ENCODE measurements at places on chromosomes 2 and 18.

- DNase-seq: peak; percentile 1
These were observed 108.7 kb downstream of the UXS1 start for GRCh38 chr2:106085181-106085940.

DNA sequence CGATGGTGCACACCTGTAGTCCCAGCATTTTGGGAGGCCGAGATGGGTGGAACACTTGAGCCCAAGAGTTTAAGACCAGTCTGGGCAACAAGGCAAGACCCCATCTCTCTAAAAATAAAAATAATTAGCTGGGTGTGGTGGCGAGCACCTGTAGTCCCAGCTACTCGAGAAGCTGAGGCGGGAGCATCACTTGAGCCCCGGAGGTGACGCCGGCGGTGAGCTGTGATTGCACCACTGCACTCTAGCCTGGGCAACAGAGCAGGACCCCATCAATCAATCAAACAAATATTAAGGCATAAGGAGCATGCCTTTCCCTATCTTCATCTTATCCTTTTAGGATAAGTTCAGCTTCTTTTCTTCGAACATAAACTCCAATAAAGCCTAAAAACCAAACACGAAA is 1.1 kb downstream of the WDSUB1 start:
- DNase-seq: no peak

DNA sequence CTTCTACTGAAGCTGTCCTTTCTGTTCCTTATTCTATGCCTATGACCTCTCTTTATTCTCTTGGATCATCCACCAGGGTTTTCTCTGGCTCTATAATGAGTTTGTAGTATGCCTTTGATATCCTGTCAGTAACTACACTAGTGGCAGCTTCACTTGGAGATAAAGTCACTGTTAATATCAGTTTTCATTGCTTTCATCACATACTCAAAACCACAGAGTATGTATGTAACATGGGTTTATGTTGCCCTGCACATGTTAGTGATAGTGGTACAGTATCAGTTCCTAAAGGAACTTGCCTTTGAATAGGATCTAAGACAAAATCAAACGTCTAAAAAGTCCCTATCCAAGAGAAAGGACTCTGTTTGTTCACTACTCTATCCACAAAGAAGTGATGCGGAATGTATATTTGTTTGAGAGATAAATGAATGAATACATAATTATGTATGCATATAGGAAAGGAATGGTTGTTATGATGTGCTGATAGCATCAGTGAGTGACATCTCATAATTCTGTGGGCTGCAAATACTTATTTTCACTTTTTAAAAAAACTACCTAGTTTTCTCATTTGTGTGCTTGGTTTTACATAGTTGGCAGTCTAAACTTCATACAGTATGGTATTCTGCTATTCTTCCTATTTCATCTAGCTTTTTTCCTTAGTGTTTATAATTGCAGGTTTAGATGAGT is 45.1 kb downstream of the TET3 start:
- no peak for DNase-seq

DNA sequence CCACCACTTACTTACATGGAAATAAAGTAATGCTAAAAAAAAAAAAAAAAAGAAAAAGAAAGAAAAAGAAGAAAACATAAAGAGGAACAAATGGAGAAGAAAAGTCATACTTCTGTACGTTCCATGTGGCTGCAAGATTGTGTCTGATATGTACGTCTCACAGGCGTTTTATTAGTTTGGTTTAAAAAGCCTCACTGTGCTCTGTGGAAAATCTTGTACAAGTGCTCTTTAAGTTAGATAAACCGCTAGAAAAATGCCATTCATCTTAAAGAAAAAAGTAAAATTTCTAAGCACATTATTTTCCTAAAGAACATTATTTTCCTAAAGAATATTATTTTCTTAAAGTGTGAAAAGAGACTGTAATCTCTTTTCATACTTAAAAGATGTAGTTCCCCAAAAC is 165.1 kb downstream of the ZNF521 start:
- no peak for DNase-seq

DNA sequence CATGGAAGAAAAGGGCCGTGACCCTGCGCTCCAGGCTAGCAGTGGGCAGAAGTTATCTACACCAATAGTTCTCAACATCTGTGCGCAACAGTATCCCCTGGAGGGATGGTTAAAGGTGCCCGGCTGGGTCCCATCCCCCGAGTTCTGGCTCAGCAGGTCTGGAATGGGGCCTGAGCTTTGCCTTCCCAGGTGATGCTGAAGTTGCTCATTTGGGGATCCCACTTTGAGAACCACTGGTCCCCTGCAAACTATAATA is 31.1 kb downstream of the DNMT3A start:
- DNase-seq: no peak

GRCh38 chr2:47386551-47386950 is 16.4 kb upstream of the MSH2 start:
- DNase-seq: no peak

All from SHP77 (cell line).